ENCODE measurements at places on chromosomes 5 and 9.
A peak's percentile ranks its signal among the peaks of the same experiment; 100 is the strongest.

- DNase-seq, result no peak
These were observed 44.8 kb downstream of the ROR2 start for GRCh38 chr9:91905237-91905650.

DNA sequence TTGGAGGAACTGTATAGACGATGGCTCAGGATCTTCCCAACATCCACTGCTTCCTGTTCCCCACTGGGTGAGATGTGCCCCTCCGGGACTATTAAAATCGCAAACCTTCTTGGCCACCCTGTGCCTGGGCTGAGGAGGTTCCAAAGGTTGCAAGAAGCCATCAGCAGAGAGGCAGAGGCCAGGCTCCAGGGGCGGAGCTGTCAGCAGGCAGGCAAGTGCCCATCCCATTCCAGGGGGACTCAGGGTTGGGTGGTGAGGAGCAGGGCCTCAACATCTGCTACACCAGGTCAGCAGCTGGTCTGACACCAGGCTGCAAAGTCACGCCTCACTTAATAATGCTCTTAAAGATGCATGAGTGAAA lies 2.2 kb downstream of the BTNL3 start:
- no peak for DNase-seq

DNA sequence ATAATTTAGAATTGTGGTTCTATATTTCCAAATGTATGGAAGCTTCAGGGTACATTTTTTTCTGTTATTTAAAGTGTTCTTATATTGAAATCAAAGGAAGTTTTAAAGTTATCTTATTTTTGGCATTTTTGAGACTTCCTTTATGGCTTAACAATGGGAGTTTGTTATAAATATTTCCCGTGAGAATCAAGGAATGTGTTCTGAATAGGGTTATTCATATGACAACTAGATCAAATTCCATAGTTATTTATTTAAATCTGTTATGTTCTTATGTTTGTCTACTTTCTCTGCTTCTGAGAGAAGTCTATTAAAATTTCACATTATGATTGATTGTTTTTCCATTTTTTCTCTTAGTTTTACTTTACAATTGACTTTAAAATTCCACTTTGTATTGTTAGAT lies 135.1 kb downstream of the ADAMTS16 start:
- DNase-seq, result no peak

DNA sequence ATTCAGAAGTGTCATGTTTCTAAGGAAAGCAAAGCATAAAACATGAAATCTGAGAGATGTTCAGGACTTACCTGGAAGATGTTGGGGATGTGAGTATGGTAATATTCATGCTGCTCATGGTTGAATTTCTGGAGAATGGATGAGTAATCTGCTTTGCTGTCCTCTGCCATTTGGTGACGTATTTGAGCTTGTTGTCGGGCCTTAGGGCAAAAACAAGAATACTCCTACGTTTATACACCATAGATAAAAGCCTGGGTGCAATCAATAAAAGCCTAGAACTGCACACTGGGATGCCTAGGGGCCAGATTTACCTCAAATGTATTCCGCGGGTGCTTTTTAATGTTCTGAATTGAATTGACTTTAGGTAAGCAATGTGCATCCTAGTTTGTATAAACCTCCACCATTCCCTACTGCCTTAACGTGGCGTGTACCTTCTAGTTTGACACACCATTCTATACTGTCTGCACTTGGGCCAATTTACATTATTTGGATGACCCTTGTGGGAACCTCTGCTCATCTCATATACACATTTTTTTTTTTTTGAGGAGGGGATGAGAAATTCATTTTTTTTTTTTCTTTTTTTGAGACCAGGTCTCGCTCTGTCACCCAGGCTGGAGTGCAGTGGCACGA lies 94.4 kb downstream of the USP20 start:
- DNase-seq, result no peak

- no peak for DNase-seq
These were observed 20.4 kb downstream of the NSA2 start for GRCh38 chr5:74787424-74787823.

DNA sequence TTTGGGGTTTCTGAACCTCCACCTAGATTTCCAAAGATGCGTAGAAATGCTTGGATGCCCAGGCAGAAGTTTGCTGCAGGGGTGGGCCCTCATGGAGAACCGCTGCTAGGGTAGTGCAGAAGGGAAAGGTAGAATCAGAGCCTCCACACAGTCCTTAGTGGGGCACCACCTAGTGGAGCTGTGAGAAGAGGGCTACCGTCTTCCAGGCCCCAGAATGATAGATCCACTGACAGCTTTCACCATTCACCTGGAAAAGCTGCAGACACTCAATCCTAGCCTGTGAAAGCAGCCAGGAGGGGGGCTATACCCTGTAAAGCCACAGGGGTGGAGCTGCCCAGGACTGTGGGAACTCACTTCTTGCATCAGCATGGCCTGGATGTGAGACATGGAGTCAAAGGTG lies 13.3 kb upstream of the HSDL2 start:
- DNase-seq, result no peak

GRCh38 chr5:158265346-158265745 lies 406.4 kb upstream of the CLINT1 start:
- no peak for DNase-seq

DNA sequence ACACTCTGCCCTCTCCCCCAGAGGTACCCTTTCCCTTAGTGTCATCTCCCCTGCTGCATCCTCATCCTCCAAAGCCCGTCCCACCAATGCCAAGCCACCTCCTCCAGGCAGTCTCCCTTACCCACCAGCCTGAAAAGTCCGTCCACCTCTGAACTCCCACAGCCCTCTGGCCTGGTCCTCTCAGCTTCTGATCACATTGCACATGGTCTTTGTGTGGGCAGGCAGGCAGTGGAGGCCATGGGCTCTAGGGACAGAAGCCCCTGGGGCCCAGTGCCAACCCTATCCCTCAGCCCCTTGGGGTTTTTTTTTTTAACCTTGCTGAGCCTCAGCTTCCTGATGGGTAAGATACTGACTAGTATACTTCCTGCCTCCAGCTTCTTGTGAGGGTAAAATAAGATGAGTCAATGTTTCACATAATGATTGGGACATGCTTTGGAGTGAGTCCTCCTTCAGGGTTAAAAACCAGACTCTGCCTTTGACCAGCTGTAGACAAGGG lies 19.4 kb downstream of the CSF1R start:
- DNase-seq, result peak; percentile 72

GRCh38 chr9:71602652-71603051 lies 165.7 kb downstream of the CEMIP2 start:
- DNase-seq, result no peak

DNA sequence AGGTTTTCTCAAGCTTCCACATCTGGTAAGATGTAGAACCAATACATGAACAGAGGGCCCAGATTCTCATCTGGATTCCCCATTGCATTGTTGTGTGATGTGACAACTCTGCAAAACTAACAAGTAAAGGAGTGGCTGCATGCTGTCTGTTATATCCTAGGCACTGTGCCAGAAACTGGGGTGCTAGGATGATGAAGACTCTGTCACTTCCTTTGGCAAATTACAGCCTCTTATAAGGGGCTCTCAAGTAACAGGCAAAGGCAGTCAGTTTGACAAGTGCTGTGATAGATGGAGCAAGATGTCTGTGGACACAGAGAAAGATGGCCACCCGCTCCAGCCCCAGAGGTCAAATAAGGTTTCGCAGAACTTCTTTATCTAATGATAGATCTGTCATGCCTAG lies 115.7 kb downstream of the PAPPA start:
- no peak for DNase-seq

GRCh38 chr9:4781408-4781807 lies 11.3 kb upstream of the RCL1 start:
- DNase-seq, result no peak

DNA sequence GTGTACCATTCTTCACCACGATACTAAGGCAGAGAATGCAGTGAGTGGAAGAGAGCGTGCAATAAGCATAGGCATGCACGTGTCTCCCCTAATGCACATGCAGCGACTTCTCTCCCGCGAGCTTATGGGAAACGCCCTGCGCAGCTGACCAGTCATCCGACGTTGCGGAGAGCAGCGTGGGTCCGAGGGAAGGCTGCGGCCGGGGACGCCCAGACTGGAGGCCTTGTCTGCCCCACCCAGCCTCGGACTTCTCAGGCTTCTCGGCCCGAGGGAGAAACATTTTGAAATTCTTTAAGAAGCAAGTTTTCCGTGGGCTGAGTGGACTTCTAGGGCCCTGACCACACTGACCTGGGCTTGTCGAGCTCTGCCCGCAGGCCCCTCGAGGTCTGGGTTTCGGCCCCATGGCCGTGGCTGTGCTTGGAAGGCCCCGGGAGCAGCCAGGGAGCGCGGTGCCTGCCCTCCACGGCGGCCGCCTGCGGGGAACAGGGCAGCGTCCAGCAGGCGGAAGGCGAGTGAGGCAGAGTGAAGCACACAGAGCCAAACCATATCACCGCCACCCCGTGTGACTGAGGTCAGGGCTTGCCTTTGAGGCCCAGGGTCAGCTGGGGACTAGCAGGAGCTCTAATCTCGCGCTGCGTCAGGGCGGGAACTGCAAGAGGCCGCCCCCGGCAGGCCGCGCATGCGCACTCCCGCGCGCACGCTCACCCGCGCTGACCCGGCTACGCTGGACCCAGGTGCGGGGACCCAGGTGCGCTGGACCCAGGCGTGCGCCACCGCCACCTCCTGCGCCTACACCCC lies 60.0 kb upstream of the IRX1 start:
- no peak for DNase-seq
